ENCODE measurements at places on chromosomes 13 and 19.

GRCh38 chr19:3670796-3671679 lies 29.2 kb downstream of the PIP5K1C start:
- peak; percentile 91 for DNase-seq

DNA sequence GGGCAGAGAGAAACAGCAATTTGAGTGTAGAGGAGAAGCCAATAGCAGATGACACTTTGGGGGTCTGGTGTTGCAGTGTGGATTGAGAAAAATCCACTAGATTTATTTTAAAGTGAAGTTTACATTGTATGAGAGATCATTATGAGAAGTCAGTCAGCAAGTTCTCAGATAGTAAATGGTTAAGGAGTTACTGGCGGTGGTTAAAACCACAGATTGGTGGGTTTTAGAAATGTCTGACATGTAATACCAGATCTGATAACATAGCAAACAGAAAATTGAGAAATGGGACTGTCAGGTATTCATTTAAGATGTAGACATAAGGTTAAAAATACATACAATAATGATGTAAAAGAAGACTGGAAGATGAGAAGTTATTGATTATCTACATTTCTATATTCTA lies 7.2 kb downstream of the ABHD13 start:
- no peak for DNase-seq

DNA sequence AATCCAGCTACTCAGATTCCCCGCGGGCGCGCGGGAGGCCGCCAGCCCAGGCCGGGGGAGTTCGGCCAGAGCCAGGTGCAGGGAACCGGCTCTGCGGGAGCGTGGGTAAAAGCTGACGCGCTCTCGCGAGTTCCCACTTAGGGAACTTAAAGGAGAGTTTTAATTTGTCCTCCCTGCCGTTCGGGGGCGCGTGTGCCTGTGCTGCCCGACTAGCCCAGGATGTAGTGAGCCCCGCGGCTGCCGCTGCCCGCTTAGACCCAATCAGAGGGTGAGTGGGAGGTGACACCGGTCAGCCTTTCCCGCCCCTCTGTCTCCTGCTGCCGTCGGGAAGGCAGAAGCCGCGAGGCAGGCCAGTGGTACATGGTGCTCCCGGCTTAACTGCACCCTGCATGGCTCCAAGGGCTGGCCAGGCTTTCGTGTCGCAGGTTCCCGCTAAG lies 36.0 kb upstream of the NEK3 start:
- peak; percentile 77 for DNase-seq

DNA sequence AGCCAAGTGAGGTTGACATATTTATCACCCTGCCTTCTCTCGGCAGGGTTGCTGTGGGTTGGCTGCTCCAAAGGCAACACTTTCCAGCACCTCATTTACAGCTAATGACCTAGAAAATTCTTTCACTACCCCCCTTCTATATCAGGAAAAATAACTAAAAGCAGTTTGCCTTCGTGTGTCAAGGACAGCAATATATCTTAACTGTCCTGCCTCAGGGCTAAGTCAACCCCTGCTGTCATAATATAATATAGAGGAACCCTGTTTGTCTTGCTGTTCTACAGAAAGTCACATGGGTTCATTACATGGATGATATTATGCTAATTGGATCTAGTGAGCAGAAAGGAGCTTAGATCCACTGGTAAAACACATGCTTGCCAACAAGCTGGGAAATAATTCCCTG lies 28.1 kb upstream of the USP12 start:
- no peak for DNase-seq

DNA sequence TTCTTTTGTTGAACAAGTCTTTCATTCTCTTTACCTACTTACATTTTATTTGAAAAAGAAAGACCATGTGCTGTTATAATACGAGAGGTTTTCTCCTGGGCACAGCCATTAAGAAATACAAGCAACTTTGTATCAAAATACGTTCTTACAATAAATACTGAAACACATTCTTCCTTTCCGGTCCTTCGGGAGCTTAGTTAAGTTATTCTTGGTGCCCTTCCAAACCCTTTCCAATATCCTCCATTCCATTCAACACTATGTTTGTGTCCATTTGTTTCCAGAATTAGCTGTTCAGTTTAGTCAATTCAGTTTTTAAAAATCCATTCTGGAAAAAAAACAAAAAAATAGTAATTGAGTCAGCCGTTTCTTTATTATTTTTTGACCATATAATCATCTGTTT lies 746.8 kb upstream of the SLC10A2 start:
- DNase-seq, result no peak

DNA sequence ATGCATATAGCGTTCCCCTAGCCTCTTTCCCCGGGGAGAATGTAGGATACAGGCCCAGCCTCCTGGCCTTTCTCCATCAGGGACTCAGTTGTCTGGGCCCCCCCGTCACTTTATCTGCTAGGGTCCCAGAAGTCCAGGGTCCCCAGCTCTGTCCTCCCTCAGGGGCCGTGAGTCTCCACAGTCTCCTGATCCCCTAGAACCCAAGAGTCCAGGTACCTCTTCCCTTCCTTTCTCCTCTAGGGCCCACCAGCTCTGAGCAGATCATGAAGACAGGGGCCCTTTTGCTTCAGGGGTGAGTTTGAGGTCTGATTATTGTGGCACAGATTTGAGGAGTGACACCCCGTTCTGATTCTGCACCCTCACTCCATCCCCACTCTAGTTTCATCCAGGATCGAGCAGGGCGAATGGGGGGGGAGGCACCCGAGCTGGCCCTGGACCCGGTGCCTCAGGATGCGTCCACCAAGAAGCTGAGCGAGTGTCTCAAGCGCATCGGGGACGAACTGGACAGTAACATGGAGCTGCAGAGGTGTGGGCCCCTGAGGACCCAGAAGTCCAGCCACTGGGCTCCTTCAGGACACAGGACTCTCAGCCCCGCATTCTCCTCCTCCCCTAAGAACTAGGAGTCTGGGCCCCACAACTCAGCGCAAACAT lies 758 bp downstream of the BAX start:
- DNase-seq, result no peak

DNA sequence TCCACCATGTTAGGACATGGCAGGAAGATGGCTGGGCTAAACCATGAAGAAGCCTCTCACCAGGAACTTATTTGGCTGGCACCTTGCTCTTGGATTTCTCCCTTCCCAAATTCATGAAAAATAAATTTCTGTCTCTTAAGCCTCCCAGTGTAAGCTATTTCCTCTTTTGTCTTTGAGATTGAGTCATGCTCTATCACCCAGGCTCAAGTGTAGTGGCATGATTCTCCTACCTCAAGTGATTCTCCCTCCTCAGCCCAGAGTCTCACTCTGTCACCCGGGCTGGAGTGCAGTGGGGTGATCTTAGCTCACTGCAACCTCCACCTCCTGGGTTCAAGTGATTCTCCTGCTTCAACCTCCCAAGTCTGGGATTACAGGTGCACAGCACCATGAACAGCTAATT lies 12.6 kb downstream of the ZNF888 start:
- DNase-seq, result no peak

GRCh38 chr19:2624537-2625091 lies 77.9 kb downstream of the GNG7 start:
- DNase-seq, result no peak

- no peak for DNase-seq
These were observed 65.4 kb downstream of the SPATA13 start for GRCh38 chr13:24225930-24226329.

- DNase-seq, result no peak
These were observed 175.2 kb downstream of the TDRD3 start for GRCh38 chr13:60572003-60572798.

DNA sequence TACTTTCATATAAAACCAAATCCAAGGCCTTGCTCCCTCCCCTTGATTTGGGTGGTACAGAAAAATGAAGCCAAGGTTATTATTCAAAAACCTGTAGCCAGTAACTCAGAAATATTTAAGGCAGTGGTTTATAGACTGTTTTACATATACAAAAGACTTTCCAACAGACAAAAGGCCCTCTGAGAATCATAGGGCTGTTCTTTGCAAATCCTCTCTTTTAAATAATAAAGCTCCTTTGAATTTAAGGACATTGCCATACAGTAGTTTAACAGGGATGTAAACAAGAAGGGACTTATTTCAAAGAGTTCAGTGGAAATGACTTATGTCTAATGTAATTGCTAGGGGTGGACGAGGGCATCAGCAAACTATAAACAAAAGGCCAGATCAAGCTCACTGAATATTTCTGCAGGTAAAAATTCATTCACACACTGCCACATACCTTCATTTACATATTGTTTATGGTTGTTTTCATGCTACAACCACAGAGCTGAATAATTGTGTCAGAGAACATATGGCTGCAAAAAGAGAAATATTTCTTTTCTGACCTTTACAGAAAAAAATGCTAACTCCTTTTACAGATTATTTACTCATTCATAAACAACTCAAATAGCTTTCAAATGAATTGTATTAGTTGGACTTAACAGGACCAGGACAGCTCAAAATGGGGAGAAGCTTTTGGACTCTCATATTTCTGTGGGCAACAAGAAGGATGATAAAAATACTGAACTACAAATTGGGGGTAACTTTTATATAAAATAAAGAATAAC lies 665.6 kb downstream of the SLITRK1 start:
- DNase-seq, result no peak

- no peak for DNase-seq
These were observed 172.7 kb downstream of the UQCRFS1 start for GRCh38 chr19:29040292-29040691.

DNA sequence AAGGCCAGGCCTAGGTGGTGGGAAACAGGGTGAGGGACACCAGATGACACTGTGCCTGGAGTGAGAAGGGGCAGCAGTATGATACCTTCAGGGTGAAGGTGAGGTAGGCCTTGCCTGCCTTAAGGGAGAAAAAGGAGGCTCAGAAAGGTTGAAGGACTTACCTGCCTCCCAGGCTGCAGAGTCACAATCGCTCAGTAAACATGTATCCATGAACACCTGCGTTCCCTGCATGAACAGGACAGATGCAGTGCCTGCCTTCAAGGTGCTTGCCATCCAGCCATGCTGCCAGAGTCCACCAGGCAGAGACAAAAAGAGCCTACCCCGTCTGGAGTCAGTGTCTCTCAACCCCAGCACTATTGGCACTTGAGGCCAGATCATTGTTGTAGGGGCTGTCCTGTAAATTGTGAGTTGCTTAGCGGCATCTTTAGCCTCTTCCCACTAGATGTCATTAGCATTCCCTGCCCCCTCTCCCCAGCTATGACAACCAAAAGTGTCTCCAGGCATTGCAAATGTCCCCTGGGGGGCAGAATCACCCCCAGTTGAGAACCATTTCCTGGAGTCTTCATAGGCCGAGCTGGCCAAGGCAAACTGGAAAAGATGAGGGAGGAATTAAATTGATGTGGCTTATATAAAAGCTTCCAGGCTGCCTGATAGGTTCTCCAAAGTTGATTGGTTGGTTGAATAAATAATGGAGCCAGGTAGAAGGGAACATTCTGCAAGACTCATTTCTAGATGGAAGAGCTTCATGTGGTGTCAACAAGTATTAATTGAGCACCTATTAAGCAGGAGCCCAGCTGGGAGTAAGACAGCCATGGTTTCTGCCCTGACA lies 1.7 kb downstream of the MAP3K10 start:
- no peak for DNase-seq

DNA sequence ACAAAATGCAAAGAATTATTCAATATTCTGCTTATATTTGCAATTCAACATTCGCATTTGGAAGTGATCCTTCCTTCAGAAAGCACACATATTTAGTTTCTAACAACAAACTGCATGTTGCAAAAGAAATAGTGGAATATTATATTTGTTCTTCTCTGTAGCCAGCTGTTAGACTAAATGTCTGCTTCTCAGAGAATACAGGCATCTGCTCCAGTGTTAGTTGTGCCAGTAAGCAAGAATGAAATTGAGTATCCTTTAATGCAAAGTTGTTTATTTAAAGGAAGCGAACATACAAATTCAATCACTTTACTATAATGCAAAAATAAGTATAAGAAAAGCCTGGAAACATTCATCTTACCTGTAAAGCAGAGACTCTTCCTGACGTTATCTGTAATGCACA lies 663 bp downstream of the SLITRK6 start:
- DNase-seq, result no peak
